ENCODE measurements at places on chromosomes 7 and 10. TPM values are rescaled to one million over a fixed set of nuclear protein-coding genes. Genes with fewer than 3 reads are reported as not detected.

GRCh38 chr7:84474436-84474835, 279.8 kb upstream of the SEMA3A start:
- no peak for DNase-seq

GRCh38 chr7:141483044-141483443, 68.2 kb upstream of the AGK start:
- DNase-seq: no peak

DNA sequence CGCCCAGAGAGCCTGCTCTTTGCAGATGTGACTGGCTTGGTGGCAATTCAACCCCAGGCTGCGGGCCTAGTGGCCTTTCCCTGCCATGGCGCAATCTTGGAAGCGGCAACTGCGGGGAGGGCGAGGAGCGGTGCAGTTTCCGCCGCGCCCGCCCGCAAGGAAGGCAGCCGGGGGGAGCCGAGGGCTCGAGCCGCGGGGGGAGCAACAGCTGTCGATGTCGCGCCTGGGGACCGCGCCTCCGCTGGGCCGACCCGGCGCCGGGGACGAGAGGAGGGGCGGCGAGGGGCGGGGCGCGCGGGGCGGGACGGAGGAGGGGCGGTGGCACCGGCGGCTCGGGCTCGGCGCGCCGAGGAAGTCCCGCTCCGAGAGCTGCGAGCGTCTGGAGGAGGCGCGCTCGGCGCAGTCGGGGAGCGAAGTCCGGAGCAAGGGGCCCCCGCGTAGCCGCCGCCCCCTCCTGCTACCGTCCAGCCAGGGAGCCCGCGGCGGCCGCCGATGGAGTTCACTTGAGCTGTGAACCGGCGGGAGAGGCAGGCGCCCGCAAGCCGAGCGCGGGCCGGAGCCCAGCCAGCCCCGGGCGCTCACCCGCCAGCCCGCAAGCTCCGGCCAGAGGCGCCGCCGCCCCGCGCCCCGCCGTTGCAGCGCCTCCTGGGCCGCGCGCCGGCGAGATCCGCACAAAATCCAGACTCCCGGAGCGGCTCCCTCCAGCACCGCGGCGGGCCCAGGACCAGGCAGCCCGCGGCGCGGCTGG, 438.1 kb upstream of the GALNT17 start:
- DNase-seq: peak; percentile 77

DNA sequence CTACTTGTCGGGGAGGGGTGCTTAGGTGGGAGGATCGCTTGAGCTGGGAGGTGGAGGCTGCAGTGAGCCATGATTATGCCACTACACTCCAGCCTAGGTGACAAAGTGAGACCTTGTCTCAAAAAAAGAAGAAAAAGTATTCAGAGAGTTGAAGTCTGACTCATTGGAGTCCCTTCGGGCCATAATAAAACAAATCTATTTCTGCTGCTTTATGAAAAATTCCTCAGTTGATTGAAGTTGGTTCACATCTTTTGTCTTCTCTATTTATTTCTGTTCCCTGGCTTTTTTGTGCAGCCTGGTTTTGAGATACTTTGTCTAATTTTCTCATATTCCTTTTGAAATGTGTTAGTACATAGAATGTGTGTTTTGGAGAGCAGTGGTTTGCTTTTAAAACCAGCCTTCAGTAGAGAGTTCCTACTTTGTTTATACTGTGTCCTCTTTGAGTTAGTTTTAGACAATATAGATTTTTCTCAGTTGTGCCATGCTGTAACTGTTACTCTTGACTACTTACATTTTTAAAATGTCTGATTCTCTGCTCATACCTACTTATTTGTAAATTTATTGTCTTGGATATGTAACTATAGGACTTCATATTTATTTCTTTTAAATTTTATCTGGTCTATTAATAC, 36.7 kb downstream of the LUC7L2 start:
- no peak for DNase-seq

- DNase-seq: peak; percentile 18
These were observed 56.1 kb downstream of the ZRANB1 start for GRCh38 chr10:124997771-124998623.

The SEC31B gene
- total RNA-seq: 6.6 TPM

The ADIRF gene
- not detected for total RNA-seq
